BE2C (cell line): ENCODE measurements at places on chromosomes 7 and 10.

- no peak for DNase-seq
Measured at GRCh38 chr10:68924593-68924992, 23.5 kb downstream of the DDX50 start.

GRCh38 chr10:66455304-66455703 is 470.5 kb upstream of the LRRTM3 start:
- peak; percentile 5 for DNase-seq

GRCh38 chr7:74380720-74381119 is 73.0 kb upstream of the GTF2IRD1 start:
- no peak for DNase-seq

- peak; percentile 49 for DNase-seq
Measured at GRCh38 chr7:143284591-143285469, at the start of gene TMEM139. TSS of gene TMEM139 (plus strand) at chr7:143284958. CDS start at chr7:143285958, 1,000 bp downstream.

GRCh38 chr10:28012990-28013515 is 14.2 kb upstream of the ODAD2 start:
- DNase-seq = no peak

DNA sequence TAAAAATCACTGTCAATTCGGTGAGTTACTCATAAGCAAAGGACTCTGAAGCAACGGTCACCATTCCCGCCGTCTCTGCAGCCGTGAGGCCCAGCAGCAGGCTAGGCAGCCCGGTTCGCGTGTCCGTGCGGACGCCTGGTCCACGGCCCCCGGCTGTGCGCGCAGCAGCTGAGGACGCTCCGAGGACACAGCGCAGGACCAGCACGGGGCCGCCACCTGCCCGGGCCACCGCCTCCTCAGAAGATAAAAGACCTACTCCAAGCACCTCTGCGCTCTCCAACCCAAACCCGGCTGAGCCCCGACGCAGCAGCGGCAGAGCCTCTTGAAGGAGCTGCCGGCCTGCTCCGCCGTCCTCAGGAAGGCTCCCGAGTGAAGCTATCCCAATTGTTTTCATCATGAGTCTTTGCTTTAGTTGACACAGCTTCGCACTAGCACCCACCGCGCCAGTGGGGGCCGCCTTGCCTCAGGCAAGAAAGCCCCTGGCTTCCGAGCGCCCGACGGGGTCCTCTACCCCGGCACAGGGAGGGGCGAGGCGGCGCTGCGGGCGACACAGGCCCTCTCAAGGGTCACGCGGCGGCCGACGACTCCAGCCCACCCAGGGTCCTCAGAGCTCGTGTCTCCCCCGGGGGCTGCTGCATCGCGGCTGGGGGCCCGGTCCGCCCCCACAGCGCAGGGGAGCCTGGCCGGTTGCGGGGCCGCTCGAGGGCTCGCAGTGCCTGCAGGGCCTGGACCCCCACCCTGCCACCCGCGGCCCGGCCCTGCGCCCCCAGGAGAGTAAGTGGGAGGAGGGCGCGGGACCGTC is 16.9 kb upstream of the GPR146 start:
- DNase-seq = no peak

GRCh38 chr10:77383861-77384553 is 253.6 kb downstream of the KCNMA1 start:
- DNase-seq = peak; percentile 38

DNA sequence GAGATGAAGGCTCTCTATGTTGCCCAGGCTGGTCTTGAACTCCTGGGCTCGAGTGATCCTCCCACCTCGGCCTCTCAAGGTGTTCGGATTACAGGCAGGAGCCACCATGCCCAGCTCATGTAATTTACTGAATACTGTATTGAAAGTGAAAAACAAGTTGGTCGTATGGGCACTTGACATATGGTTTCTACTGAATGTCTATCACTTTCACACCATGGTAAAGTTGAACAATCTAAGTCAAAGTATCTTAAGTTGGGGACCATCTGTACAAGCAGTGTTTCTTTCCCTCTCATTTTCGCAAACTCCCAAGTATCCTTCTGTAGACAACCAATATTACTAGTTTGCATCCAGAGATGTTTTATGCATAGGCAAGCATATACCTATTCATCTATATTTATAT is 116.6 kb downstream of the TMEM178B start:
- DNase-seq = no peak

DNA sequence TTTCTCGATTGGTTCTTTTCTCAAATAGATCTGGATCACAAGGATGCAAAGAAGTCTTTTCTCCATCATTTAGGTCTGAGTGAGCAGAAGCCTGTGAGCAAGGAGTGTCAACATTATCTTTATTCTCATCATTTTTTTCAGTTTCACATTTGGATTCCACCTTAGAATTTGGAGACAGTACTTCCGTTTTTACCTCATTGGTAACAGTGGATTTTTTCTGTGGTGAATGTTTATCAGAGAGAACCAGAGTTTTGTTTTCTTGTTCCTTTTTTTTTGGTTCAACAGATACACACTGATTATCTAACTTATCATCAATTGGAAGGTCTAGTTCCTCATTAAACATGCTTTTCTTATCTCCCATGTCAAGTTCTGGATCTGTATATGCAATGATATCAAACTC is 151.3 kb downstream of the GALNT11 start:
- no peak for DNase-seq

- DNase-seq = no peak
Measured at GRCh38 chr10:15293862-15294842, 76.9 kb downstream of the FAM171A1 start.

DNA sequence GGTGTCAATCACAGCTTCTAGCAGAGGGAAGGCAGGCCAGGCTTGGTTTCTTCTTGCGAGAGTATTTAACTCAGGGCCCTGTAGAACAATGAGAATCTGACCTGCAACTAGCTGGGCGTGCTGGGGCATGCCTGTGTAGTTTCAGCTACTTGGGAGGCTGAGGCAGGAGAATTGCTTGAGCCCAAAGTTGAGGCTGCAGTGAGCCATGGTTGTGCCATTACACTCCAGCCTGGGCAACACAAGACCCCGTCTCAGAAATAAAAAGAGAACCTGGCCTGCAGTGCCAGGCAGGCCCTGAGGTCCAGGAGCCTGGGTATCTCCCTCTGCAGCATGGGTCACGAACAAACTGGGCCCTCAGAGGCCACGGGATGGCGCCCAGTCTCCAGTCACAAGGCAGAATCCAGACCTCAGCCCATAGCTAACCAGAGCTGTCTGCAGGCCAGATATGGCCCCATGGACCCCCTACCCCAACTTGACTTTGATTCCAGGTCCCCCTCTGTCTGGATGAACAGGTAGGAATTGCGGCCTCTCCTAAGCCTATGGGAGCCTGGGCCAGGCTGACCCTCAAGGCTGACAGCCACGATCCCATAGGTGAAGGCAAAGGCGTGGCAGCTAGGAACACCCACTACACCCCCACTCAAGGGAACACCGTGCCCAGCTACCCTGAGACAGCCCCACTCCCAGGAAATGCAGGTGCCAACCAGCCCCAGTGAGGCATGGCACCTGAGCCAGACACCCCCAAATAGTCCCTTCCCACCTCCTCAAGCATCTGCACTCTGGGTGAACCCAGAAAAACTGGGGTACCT is 102.7 kb upstream of the TNRC18 start:
- peak; percentile 46 for DNase-seq

- no peak for DNase-seq
Measured at GRCh38 chr7:150951521-150951920, 26.6 kb downstream of the KCNH2 start.

- no peak for DNase-seq
Measured at GRCh38 chr10:8534891-8535290, 480.4 kb downstream of the GATA3 start.

DNA sequence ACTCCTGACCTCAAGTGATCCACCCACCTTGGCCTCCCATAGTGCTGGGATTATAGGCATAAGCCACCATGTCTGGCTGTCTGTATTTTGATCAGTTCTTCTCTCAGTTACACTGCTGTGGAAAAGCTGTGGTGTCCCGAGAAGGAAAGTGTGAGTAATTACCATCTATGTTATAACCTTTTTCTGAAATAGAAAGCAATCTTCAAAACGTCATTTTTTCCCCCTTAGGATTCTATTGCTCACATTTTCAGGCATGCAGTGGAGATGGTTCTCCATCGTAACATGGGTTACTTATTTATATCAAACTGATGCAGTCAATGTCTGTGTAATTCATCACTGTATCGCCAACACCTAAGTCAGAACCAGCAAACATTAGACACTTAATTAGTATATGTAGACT is 103.5 kb upstream of the FAM3C start:
- DNase-seq = no peak

GRCh38 chr10:76404531-76404930 is 973.1 kb downstream of the LRMDA start:
- DNase-seq = no peak

DNA sequence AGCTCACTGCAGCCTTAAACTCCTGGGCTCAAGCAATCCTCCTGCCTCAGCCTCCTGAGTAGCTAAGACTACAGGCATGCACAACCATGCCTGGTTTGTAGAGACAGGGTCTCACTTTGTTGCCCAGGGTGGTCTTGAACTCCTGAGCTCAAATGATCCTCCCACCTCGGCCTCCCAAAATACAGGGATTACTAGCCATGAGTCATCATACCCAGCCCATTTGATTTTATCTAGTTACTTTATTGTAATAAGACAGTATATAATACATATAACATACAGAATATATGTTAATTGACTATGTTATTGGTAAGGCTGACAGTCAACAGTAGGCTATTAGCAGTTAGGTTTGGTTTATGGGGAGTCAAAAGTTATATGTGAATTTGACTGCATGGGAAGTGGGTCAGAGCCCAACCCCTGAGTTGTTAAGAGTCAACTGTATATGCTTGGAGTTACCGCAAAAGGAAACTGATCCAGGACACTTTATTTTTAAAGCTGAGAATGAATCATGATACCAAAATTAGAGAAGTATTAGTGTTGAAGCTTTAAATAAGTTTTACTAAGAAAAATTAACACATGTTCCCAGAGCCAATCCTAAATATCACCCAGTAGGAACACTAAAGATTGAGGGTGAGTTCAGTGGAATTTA is 20.7 kb upstream of the KMT2E start:
- no peak for DNase-seq

DNA sequence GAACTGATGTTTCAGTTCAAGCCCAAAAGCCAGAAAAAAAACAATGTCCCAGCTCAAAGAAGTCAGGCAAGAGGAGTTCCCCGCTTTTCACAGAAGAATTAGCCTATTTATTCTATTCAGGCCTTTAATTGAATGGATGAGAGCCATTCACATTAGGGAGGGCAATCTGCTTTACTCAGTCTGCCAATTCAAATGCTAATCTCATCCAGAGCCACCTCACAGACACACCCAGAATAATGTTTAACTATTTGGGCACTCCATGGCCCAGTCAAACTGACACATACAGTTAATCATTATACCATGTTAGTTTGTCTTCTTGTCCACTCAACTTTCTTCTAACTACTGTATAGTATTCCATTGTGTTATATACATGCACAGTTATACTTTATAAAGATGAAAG is 2.6 kb upstream of the NPSR1 start:
- DNase-seq = no peak

DNA sequence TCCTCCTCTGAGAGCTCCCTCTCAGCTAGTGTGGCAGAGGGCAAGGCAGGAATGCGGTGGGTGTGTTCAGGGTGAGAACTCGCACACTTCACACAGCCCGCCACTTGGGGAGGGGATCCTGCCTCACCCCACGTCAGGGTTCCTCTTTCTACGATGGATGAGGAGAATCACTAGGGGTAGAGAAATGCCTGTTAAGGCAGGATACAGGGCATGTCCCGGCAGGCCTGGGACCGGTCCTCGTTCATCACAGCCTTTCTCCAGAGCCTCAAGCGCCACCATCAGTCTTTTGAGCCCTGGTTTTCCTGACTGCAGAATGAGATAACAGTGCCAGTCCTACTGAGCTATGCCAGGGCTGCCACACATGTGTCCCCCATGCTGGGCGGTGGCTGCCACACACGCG is 546.7 kb upstream of the ADARB2 start:
- DNase-seq = no peak

DNA sequence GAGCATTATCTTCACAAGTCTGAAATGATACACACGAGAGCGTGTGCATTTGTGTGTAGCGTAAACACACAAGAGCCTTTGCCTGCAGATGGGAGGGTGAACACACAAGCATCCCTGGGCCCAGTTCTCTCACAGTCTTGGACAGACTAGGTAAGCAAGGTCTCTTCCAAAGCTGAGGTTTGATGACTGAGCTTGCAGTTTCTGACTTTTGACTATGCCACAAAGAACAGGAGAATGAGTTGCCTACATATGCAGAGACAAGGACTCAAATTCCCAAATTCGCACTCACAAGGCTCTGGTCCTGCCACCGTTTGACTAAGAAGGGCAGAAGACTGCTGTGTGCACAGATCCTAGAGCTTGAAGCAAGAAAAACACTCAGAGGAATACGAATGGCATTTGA is 55.8 kb downstream of the FAM53B start:
- DNase-seq = no peak

GRCh38 chr7:99001482-99002147 is 123.3 kb downstream of the TRRAP start:
- no peak for DNase-seq

GRCh38 chr10:14971867-14972448 is 12.8 kb downstream of the MEIG1 start:
- peak; percentile 42 for DNase-seq

GRCh38 chr7:46810986-46811385 is 770.9 kb downstream of the TNS3 start:
- DNase-seq = no peak

DNA sequence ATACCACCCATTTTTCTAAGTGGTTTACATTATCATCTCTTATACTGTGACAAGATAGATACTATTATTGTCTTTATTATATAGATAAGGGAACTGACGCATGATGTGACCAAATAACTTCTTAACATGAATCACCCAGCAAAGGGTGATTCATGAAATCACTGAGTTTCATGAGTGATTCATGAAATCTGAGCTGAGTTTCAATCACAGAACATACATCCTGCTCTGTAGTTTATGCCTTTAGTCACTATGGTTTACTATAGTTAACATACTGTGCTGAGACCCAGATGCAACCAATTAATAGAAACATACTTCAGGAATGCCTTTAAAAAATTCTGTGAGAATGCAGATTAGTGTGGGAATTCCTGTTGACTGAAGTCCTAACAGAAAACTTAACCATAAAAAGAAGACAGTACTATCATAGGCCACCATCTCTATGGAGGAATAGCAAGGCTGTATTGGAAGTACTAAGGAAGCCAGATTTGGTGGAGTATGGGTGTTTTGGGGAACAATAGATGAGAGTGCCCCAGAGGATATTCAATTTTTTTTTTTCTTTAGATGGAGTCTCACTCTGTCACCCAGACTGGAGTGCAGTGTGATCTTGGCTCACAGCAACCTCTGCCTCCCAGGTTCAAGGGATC is 43.1 kb upstream of the SEMA3A start:
- DNase-seq = no peak

DNA sequence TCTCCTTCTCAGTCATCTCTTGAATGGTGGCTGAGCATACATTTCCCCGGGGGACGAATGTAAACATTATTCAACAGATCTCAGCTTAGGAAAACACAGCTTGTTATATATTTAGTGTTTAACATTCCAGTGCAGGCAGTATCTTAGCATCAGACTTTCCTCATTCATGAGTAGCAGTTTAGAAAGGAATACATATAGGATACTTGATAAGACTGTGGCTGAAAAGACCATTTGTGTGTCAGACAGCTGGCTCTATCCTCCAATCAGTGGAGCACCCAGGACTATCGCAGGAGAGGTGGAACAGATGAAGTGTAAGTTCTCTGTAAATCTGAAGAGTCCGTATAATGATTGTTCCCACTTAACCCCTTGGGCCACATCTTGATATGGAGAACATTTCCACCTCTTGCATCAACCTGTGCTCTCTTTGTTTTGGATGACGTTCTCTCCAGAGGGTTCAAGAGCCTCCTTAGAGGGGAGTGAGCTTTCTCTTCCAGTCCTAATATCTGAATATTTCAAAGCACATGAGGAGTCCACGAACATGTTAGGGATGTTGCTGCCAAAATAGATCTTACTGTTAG is 34.0 kb downstream of the ERLIN1 start:
- no peak for DNase-seq

GRCh38 chr10:128072941-128073645 is 53.1 kb downstream of the MKI67 start:
- no peak for DNase-seq
